ENCODE measurements at places on chromosomes 4 and X.
A peak's percentile ranks its signal among the peaks of the same experiment; 100 is the strongest.

DNA sequence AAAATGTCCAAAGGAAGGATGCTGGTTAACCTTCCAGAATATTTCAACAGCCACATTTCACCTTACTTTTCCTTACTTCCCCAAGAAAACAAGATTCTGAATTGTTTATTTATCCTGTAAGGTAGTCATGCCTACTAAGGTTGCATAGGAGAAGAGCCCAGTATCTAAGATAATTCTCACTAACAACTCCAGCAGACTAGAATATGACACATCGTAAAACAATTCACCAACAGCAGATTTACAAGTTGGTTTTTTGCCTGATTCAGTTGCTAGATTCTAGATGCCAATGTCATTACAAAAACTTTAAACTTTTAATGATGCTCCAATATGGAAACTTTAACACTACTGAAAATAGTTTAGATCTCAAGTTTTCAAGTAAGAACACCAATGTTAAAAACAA lies 176.4 kb downstream of the IL13RA2 start:
- DNase-seq, result no peak

DNA sequence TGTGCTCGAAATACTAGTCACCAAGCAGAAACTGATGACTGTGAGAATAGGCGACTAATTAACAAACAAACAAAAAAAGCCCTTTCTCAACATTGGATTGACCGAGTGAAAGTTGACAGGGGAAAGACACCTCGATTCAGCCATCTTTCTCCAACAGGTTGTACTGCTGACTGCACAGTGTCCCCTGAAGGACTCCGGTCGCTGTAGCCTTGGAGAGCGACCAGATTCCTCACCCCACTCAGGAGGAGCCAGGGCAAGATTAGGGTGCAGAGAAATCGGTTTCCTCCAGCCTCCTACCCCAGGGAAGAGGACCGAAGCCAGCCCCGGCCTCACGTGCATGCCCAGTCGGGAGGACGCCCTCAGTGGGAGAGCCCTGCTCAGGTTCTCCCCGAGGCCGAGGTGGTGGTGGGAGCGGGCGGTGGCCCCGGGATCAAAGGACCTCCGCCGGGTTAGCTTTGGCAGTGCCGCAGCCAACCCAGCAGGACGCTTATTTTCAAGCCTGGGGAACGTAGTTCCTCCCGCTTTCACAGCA lies 1.1 kb upstream of the RAP1GDS1 start:
- no peak for DNase-seq

GRCh38 chr4:34176609-34177008 lies 2067.7 kb downstream of the ARAP2 start:
- no peak for DNase-seq

- DNase-seq, result no peak
Measured at GRCh38 chrX:148580016-148580415, 79.6 kb downstream of the AFF2 start.

- no peak for DNase-seq
Measured at GRCh38 chrX:11533199-11533651, 132.5 kb downstream of the ARHGAP6 start.

GRCh38 chrX:7110821-7111276 lies 36.7 kb upstream of the STS start:
- DNase-seq, result no peak

DNA sequence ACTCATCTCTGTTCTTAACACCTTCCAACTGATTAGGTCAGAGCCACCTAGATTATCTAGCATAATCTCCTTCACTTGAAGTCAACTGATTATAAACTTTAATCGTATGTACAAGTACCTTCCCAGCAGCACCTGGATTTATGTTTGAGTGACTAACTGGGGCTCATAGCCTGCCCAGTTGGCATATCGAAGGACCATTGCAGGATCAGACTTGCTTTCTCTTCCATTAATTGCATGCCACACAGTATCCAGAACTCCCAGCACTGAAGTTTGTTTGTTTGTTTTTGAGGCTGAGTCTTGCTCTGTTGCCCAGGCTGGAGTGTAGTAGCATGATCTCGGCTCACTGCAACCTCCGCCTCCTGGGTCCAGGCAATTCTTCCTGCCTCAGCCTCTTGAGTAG lies 27.9 kb downstream of the GRK4 start:
- no peak for DNase-seq

GRCh38 chr4:53490161-53490956 lies 100.9 kb downstream of the LNX1 start:
- no peak for DNase-seq

- DNase-seq, result no peak
Measured at GRCh38 chrX:22542641-22543040, 269.9 kb downstream of the CBLL2 start.

GRCh38 chrX:110180176-110180927 lies 137.5 kb downstream of the AMMECR1 start:
- DNase-seq, result no peak

DNA sequence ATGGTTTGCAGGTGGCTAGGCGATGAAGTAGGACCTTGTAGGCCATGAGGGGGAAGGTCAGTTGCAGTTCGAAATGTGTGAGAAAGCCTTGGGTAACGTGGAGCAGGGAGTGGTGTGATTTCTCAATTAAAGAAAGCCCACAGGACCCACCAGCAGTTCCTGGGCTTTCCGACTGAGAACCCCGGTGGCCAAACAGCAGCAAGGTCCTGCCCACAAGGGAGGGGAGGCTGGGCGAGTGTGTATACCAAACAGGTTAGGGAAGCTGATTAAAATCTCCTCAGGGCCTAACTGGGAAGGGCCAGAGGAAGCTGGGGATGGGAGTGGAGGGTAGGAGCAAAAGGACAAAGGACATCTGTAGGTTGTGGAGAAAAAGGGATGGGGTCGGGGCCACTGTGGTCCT lies 2.4 kb downstream of the ATP6AP1 start:
- no peak for DNase-seq

DNA sequence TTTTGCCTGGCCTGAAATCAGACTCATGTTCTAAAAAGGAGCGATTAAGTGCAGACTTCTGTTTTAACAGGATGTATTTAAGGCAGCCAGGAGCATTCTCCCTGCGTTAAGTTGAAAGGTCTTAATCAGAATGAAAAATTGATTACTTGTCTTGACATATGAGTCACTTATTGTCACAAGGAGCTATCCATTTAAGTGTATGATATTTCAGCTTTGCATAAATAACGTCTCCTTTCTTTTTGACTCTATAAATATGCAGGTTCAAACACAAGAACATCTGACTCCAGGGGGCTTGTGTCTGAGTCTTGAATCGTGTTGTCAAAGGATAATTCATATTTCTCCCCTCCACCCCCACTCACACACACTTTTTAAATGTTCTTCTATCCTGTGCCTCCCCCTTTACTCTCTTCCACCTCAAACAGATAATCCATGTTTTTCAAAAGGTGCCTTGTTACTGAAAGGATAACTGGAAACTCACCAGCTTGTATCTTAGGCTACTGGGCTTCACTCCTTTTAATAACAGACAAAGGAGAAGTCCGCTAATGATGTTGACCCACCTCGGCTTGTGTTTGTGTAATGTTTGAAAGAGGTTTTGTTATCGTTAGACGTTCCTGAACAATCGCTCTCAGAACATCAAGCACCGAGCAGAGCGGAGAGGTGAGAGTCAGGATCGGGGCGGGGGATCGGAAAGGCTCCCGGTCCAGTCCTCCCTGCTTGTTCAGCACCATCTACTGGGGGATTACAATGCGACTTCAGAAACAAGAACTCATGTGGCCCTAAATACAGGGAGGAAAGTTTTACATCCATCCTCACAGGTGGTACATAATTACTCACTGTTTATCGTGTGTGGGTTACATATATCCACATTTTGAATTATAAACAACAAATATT lies 107.5 kb upstream of the RPL34 start:
- peak; percentile 9 for DNase-seq

- no peak for DNase-seq
Measured at GRCh38 chr4:83010111-83010521, 507 bp downstream of the LIN54 start.

GRCh38 chrX:12308420-12308819 lies 170.1 kb downstream of the FRMPD4 start:
- no peak for DNase-seq

DNA sequence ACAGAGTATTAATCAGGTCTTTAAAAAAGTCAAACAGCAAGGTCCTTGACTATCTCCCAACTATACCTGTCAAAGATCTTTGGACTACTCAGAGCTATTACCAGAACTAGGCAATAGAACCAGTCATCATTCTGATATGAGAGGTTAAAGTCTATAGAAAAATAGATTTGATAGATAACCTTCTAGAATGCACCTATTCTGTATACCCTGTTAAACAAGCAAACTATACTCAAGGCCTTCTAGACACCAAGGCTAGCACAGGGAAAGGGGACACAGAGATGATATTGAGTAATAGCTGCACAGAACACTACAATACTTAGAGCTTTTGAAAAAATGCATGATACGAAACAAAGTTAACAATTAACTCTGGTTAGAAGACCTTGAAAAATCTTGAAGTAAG lies 149.5 kb downstream of the NR3C2 start:
- no peak for DNase-seq

- no peak for DNase-seq
Measured at GRCh38 chrX:636981-637659, 6.5 kb downstream of the SHOX start.

GRCh38 chr4:113052379-113052951 lies 3.0 kb downstream of the ANK2 start:
- no peak for DNase-seq

DNA sequence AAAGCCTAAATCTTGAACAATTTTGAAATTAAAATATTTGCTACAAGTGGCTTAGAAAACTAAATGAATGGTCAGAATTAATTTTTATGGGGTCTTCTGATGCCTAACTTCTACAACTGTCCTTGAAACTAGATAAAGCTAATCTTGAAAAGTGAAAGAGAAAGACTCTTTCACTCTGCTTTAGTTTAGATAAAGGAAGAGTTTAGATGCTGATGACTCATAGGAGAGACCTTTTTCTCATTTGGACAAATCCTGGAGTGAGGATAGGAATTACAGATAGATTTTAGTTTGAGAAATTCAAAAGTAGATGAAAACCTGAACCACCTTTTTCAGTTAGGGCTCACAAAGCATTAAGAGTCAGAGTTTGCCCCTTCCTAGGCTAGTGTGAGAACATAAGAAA lies 342.3 kb upstream of the GRID2 start:
- no peak for DNase-seq

- no peak for DNase-seq
Measured at GRCh38 chr4:103493450-103494159, 226.2 kb downstream of the TACR3 start.

- DNase-seq, result no peak
Measured at GRCh38 chrX:105706041-105706440, 116.3 kb upstream of the NRK start.

DNA sequence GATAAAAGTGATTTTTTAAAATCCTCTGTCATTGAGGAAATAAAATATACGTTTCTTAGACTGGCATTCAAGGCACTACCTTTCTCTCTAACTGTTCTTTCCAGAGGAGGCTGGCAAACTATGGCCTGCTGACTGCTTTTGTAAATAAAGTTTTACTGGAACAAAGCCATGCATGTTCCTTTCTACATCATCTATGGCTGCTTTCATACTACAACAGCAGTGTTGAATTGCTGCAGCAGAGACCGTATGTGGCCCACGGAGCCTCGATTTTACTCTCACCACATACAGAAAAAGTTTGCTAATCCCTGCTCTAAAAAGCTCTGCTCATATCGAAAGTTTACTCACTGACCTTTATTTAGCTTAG lies 20.2 kb downstream of the SETD7 start:
- no peak for DNase-seq

DNA sequence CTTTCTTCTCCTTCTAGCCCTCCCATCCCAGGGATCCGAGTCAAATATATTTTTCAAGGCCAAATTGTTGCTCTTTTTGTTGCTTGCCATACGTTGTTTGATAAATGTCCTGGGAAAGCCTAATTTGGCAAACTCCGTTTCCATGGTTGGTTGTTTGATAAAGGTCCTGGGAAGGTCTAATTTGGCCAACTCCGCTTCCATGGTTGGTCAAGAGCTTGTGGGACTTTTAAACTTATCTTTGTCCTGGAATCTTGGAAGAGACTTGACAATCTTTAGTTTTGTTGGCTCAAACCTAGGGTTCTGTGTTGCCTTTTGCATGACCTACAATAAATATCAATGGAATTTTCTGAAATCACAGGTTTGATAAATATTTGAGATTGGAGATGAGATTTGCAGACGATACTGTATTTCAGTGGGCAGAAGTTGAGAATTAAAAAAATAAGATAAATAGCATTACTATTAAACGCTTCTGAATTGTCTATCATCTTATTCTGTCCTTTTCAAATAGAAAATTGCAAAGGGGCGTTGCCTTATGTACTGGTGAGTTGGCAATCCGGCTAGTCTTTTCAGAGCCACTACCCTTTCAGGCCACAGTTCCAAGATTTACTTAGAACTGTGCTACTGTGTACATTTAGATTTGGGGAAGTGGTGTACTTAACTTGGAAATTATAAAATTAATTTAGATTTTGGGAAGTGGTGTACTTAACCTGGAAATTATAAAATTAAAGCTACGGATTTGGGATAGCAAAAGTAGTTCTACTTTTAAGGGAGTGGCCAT lies 804 bp downstream of the OSTC start:
- DNase-seq, result no peak

DNA sequence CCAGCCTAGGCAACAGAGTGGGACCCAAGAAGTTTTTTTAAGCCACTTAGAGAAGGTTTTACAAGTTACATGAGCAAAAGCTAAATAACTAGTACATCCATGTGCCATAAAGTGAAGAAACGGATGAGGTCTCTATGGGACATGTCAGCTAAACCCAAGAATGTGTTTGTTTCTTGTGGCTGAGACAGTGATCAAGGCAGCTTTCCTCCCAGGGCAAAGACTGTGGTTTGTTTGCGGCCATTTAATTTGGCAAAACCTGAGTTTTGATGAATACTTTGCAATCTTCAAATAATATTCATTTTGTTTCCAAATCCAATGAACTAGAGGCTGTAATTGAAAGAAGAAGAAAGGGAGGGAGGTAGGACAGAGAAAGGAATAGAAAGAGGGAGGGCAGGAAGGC lies 44.9 kb upstream of the SLC2A9 start:
- DNase-seq, result no peak

DNA sequence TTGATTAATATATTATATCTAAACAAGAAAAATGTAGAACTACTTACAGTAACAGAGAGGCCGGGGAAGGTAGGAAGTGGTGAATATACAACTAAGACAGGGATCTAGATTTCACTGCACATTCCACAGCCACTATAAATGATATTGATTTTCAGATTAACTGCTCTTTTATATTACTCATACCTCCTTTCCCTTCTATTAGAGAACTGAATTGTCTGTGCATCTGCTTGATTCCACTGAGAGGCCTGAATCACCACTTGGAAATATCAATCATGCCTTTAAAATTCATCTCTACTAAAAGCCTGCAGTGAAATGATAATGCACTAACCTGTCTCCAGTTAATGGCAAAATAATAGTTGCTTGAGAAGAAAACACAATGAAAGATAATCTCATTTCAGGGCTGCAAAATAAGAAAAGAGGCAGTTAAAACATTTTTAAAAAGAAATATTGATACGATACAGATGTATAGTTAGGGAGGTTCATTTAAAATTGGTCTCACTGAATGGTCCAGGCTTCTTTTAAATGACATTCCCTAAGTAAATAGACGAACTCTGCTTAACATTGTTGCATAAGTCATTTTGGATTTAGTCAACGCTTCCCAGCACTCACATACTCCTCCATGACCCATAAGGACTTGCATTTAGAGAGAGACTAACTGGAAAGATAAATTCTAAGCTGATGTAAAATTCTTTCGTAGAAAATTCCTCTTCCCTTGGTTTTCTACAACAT lies 3.8 kb downstream of the ANTXR2 start:
- no peak for DNase-seq
